ENCODE measurements at places on chromosomes 5 and 9.
A peak's percentile ranks its signal among the peaks of the same experiment; 100 is the strongest.

GRCh38 chr5:63878788-63879187 is 83.5 kb downstream of the HTR1A start:
- no peak for DNase-seq

DNA sequence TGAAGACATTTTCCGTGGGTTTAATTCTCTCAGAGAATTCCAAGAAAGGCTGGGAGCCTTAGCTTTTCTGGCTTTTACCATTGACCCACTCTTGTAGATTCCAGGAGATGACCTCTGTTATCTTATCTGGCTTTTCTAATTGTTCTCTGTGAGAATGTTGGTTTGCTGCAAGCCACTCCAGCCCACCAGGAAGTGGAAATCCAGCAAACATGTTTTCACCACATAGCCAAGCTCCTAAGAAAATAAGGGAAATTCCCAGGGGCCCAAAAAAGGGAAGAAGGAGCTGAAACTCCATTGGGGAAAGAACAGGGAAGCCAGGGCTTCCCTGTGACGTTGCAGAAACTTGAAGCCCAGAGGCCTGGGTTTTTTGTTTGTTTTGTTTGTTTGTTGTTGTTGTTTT is 19.7 kb downstream of the GPR107 start:
- DNase-seq: no peak

DNA sequence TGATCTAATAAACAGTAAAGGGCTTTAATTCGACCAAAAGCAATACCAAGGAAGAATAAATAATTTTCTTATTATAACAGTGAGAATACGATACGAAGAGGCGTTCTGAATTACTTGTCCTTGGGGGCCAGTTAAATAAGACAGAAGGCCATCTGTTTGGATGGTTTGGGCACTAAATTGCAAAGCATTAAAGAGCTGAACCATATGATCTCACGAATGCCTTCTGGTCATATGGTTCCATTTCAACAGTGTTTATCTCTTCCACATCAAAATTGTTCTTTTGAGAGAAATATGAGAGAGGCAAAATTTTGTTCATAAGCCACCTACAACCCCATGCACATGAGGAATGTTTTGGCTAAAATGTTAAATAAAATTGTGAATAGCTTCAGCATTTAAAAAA is 605.4 kb downstream of the PTPRD start:
- no peak for DNase-seq

- DNase-seq: peak; percentile 55
Measured at GRCh38 chr9:123401879-123402513, 46.0 kb downstream of the CRB2 start.

GRCh38 chr9:78245401-78245800 is 9.5 kb downstream of the CEP78 start:
- DNase-seq: no peak

GRCh38 chr5:151935135-151935695 is 10.6 kb upstream of the GLRA1 start:
- DNase-seq: no peak

DNA sequence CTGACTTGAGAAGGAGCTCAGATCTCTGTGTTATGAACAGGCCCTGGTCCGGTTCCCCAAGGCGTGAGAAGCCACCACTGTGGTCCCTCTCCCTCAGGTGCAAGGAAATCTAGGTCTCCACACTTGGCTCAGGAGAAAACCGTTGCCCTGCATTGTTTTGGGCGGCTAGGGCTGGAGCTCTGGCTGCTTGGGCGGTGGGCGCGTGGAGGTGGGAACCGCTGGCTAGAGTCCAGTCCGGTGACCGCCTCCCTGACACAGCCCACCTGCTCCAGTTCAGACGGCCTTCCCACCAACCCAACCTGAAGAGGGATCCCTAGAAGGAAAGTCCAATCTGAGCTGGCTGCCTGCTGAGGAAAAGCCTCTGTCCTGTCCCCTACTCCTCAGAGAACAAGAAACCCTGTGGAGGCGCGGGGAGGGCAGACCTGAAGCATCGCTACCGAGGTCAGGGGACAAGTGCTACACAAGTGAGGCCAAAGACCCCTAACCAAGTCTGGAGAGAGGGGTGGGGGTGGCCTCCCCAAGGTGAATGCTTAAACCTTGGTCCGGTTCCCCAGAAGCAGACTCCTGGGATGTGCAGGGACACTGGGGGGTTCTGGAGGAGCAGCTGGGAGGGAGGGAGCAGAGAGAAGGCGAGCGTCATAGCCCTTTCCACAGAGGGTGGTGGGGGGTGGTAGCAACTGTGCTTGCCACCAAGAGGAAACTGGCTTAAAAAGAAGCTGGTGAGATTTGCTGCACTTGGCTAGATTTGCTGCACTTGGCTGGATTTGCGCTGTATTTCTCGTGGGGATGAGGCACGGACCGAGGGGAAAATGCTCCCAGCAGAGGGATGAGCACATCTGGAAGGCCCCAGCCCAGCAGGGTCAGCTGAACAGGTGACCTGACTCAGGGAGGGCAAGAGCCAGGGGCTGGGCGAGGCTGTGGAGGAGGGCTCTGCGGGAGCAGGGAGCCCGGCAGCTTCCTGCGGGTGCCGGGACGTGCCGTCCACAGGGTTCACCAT is 65.2 kb downstream of the RAPGEF1 start:
- no peak for DNase-seq

DNA sequence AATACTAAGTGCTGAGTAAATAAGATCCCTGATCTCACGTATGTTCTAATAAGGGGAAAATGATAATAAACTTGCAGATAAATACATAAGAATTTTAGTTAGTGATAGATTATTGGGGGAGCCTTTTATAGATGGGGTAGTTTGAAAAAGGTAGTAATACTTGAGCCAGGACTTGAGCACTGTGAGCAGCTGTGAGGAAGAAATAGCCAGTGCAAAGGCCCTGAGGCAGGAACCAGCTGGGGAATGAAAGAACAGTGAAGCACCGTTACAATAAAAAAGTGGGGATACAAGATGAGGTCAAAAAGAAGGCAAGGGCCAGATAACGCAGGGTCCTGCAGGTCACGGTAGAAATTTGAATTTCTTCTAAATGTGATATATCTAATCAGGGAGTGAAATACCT is 234.8 kb upstream of the ELL2 start:
- no peak for DNase-seq

GRCh38 chr5:150945947-150946346 is 41.2 kb upstream of the ZNF300 start:
- no peak for DNase-seq

DNA sequence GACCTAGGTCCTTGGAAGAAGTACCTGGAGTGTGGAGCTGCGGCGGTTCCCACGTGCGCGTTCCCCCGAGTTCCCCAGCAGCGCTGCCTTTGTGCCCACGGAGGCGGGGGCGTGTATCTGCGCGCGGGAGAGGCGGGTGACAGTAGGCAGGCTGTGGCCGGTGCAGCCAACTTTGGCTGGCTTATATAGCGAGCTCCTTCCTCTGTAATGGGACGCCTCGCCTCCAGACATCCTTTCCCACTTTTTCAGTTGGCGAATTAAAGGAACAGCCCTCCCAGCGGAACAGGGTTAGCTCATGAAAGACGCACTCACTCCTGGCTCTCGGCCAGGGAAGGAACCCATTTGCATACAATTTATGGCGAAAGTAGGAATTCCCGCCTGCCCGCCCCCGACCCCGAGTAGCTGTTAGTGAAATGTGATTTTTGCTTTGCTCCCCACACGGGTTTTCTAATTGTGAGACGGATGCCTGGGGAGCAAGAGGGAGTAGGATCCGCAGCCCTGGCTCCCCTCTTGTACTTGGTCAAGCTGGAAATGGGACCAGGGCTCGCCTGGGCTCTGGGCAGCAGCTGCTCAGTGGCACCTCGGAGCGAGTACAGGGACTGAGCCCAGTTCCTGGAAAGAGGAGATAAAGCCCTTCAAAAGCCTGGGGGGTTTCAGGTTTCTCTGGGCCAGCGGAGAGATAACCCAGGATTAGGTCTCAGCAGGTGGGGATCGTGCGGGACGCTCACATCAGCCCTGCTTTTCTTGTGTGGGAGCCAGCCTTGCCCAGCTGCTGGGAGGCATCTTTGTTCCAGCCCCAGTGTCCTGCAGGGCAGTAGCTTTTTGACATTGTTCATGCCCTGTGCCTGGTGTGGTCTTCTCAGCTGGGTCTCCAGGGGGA is at the start of gene TNC:
TNC (minus strand) TSS at position 159 of the 880 bp plus-strand sequence. CDS start 27,139 bp downstream, outside the sequence.
- peak; percentile 16 for DNase-seq

DNA sequence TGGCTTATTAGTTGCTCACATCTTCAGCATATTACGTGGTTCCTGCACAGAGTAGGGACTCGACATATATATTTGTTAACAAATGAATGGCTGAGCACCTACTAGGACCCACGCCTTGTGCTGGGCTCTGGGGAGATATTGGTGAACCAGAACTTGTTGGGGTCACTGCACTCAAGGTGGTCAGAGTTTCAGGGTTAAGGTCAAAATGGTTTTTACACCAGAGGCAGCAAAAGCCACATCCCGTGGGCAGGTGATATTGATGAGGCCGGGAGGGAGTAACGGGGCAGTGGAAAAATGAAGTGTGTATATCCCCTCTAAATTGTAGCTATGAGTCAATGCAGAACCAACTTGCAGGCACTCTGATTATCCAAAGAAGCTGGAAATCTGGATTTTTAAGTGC is 136.5 kb upstream of the KLF4 start:
- DNase-seq: no peak

DNA sequence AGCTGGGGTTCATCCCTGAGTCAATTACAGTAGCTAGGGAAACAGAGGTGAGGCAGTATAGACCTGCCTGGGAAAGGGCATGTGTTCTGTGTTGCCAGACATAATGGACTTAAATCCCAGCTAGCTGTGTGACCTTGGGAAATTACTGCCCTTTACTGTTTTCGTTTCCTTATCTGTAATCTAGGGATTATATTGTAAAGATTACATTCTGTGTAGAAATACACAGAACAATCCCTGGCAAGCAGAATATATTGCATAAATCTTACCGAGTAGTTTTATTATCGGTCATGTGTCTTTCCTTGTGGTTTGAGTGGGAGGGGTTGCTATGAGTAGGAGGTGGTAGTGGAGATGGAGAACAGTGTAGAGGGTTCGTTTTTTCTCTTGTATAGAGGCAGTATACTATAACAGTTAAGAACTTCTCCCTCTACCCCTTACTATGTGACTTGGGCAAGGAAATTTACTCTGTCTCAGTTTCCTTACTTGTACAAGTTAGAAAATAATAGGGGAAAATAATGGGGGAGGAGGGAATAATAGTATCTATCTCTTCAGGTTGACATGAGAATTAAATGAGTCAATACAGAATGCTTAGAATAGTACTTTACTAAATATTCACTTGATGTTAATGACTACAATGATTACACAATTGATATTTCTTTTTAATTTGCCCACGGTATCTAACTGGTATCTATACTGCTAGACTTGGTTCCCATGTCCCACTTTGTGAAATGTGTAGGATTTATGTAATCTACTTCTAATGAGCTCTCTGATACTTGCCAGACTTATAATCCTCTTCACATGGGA is 7.1 kb upstream of the DMXL1 start:
- no peak for DNase-seq

DNA sequence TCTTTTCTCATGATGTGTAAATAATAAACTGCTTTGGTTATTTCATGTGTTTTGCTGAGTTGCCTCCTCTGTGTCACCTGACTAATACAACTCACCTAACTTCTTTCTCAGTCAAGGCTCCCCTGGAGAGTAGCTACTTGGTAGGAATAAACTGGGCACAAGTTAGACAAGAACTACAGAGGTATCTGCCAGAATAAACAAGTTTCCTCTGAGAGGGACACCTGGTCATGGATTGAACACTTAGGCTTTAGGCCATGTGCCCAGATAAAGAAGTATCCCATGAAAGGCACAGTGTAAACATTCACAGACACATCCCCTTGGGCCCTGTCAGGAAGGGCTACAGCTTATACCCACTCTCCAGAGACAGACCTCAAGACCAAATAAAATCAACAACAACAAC is 532.5 kb downstream of the KIF4B start:
- no peak for DNase-seq

- DNase-seq: no peak
Measured at GRCh38 chr5:108093186-108093585, 288.7 kb downstream of the FBXL17 start.

DNA sequence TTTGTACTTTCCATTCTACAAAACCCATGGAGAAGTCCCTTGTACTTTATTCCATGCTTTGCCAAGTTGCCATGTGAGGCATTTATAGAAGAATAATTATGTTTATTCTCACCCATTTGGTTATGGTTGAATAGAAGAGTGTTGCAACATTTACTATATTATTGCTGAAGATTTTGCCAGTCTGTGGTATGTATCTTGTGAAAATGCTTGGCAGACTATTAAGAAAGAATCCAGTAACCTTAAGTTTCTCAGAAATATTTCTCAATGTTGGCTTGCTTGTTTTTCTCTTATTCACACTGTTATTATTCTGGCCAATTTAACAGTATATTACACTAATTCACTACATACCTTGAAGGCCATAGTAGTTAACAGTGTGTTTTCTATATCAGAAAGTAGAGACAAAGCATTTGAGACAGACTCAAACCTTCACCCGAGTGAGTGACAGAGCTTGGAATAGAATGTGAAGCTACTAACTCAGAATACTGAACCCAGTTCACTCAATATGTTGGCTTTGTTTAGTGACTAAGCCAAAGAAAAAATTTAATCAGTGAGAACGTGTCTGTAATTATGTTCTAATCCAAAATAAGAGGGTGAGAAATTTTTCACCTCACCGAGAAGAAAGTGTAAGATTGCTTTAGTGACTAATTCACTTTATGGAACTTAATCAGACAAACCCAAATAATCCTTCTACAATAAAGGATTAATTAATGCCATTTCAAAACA is 184.4 kb downstream of the CWC27 start:
- DNase-seq: no peak

GRCh38 chr5:100520348-100520747 is 14.8 kb upstream of the FAM174A start:
- DNase-seq: no peak

GRCh38 chr5:176648474-176649194 is 1.4 kb downstream of the TSPAN17 start:
- DNase-seq: no peak

- no peak for DNase-seq
Measured at GRCh38 chr9:111005746-111006470, 32.4 kb downstream of the LPAR1 start.

DNA sequence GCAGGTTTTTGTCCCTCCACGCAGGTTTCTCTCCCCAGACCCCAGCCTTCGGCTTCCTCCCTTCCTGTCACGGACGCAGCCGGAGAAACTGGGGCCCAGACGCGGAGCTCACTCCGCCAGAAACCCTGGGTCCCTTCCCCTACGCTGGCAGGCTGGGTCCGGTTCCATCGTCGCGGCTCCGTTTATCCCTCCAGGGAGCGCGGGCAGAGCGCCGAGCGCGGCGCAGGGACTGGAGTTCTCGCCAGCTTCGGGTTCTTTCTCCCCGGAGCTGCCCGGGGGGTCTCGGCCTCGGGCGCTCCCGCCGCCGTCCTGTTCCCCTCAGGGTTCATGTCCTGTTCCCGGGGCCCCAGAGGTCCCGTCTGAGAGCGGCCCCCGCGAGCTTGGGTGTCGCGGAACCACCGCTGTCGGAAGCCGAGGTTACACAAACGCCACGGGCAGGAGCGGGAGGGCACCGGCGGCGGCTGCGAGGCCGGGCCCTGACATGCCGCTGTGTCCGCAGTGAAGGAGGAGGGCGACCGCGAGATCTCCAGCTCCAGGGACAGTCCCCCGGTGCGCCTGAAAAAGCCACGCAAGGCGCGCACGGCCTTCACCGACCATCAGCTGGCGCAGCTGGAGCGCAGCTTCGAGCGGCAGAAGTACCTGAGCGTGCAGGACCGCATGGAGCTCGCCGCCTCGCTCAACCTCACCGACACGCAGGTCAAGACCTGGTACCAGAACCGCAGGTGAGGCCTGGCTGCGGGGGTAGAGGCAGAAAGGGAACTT is 4.6 kb downstream of the BARHL1 start:
- DNase-seq: no peak

Measured in hippocampal formation (tissue), 2 donors.